Adipocyte (in vitro differentiated cells): ENCODE measurements at places on chromosomes 2 and 18.

DNA sequence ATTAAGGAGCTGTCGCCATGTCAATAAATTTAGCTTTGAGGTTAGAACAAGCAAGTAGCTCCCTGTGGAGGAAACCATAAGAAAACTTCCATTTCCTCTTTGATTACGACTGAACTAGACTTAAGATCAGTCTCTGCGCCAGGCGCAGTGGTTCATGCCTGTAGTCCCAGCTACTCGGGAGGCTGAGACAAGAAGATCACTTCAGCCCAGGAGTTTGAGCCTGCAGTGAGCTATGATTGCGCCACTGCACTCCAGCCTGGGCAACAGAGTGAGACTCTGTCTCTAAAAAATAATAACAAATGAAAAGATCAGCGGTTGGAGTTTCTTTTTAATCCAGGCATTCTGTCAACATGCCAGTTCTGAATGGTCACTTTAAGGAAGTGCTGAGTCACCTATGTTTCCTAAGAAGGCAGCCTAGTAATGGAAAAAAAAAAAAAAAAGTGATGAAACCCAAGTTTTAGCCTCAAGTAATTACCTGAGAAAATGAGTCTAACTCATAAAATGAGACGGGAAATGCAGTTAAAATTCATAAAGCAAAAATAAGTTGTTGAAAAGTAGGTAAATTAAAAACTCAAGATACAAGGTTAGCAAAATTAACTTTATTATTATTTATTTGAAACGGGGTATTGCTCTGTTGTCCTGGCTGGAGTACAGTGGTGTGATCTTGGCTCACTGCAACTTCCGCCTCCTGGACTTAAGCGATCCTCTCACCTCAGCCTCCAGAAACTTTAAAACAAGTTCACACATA, 10.2 kb downstream of the C18orf32 start:
- DNase-seq = peak; percentile 72

- no peak for DNase-seq
Measured at GRCh38 chr2:183519371-183520056, 395.3 kb downstream of the NUP35 start.

GRCh38 chr18:68033466-68033865, 516.9 kb upstream of the DSEL start:
- DNase-seq = peak; percentile 41

GRCh38 chr2:230589497-230590015, 123.1 kb upstream of the CAB39 start:
- DNase-seq = no peak

DNA sequence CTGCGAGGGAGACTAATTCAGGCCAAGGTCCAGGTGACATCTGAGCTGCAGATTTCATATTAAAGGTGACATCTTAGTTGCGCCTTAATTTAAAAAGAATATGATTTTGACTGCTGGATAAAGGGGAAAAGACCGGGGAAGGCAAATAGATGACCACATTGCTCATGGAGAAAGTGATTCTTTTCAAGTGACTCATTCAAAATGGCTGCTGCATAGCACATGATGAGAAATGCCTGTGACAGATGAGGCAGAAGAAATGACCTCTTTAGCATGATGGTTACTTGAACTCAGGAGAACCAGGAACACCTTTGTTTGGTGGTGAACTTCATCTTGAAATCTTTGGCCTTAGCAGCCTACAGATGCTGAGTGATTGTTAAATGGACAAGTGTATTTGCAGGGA, 385.8 kb upstream of the TRIB2 start:
- DNase-seq = peak; percentile 36

DNA sequence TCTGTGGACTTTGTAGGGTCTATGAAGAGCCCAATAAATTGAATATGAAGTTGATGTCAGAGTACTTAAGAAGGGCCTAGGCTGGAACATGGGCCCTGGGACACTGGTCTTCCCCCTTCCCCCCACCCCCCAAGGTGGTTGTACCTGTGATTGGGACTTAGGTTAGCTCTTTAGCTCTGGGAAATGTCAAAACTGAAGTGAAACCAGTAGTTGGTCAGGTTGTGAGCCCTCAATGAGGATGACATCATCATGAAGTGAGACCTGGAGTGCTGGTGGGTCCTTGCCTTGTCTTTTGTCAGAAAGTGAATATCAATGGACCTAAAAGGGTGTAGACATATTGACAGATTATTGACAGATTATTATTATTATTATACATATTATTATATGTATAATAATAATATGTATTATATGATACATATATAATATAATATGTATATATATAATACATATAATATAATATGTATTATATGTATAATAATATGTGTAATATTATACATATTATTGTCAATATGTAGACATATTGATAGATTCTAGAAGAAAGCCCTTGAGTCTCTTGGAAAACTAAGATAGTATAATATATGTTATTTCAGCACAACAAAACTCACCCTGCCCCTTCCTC, 5.4 kb downstream of the MARS2 start:
- DNase-seq = no peak

DNA sequence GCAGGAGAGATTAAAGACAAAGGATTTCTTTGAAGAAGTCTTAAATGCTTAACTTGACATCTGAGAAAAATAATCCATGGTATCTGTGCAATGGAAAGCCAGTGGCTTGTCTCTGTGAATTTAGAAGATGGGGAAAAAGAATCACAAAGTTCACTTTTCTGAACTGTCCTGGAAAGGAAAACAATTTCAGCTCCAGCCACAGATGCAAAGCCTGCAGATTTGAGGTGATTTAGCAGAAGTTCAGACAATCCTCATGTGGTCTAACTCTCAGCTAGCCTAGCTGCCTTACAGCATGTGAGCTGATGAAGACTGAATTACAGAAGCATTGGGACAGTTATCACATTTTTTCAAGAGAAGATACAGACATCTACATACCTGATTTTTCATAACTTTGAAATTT, 126.7 kb upstream of the ITGB6 start:
- no peak for DNase-seq

GRCh38 chr2:182077448-182078142, 91.9 kb downstream of the PPP1R1C start:
- peak; percentile 93 for DNase-seq

- DNase-seq = no peak
Measured at GRCh38 chr2:162379719-162380580, 36.0 kb downstream of the GCA start.

DNA sequence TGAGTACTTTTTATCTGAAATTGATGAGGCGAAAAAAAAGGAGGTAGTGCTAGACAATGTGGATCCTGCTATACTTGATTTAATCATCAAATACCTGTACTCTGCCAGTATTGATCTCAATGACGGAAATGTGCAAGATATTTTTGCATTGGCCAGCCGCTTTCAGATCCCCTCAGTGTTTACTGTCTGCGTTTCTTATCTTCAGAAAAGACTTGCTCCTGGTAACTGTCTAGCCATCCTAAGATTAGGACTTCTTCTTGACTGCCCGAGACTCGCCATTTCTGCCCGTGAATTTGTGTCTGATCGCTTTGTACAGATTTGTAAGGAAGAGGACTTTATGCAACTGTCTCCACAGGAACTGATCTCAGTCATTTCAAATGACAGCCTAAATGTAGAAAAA, 453 bp downstream of the KLHL41 start:
- no peak for DNase-seq

DNA sequence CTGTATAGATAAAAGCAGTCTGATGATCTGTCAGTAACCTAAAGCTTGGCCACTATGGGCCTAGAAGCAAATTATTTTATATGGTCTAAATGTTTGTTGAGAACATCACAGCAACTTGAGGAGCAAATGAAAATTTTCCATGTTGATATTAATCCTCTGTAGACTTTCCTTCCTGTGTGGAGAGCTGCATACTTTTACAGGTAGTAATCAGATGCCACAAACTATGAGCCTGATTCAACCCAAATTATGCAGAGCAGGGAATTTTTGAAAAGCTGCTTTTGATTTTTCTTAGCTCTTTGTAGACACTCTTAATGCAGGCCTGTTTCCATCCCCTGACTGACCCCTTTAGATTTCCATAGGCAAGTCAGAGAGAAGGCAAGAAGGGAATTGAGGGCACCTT, 17.3 kb downstream of the PAX3 start:
- DNase-seq = peak; percentile 48

DNA sequence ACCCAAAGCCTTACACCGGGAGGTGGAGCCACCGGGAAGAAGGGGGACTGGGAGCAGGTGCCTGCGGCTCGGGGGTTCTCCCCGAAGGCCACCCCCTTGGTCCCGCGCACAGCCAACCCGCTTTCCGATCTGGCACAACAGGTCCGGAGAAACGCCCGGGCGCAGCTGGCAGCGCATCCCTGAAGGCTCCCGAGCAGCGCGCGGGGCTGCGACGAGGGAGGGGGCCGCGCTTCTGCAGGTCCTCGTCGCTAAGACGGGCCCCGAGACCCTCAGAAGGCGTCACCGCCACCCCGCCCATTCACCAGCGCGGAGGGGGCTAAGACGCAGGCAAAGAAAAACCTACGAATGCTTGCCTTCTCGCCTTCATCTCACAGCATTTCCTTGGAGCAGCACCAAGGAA, 1.8 kb downstream of the CBLN2 start:
- DNase-seq = peak; percentile 2

GRCh38 chr18:41858761-41859555, 96.1 kb upstream of the PIK3C3 start:
- DNase-seq = peak; percentile 53

DNA sequence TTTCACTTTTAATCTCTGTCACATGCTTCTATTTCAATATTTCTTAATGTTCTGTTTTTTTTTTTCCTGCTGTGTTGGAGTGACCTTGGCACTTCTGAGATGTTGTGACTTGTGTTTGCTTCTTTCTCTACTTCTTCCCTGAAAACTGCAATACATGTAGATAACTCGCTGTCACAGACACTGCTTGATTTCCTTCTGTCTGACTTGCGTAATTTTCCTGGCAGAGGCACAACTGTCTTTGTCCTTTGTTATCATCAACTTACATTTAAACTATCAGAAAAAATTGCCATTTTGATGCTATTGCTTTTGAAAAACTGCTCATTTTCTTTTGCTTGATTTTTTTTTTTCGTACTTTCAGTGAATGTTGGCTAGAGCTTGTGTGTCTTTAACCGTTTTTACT, 69.0 kb downstream of the BABAM2 start:
- DNase-seq = peak; percentile 68

DNA sequence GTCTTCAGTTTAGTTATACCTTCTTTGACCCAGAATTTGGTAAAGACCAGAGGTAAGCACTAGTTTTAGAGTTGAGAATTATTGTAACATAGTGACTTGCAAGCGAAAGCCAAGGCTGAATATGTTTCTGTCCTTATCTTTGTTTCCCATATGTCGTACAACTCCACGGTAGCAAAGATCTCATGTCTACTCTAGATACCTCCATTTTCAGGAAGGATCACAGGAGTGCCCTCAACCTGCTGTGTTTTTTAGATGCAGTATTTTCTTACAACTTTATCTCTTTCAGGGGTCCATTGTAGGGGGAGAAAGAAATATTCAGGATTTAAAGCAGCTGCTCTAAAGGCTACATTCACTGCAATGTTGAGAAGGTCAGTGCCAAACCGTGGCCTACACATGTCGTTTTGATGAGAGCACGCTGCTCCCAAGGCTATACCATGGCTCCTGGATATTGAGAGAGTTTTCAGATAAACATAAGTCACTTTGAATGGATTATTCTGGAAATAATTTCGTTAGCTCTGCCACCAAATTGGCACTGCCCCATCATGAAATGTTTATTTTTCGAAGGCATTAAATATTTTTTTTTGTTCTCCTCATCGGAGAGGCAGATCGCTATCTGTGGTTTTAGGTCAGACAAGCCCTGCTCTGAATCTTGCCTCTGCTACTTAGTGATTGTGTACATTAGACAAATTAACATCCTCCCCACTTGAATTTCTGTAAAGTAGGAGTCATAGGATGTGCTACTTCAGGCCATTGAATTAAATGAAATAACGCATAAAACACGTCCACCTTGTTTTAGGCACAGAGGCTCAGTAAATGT, 2.1 kb downstream of the RHBDD1 start:
- no peak for DNase-seq

- DNase-seq = no peak
Measured at GRCh38 chr2:141497272-141497671, 633.5 kb downstream of the LRP1B start.

- no peak for DNase-seq
Measured at GRCh38 chr18:22630980-22631379, 213.3 kb upstream of the CTAGE1 start.

DNA sequence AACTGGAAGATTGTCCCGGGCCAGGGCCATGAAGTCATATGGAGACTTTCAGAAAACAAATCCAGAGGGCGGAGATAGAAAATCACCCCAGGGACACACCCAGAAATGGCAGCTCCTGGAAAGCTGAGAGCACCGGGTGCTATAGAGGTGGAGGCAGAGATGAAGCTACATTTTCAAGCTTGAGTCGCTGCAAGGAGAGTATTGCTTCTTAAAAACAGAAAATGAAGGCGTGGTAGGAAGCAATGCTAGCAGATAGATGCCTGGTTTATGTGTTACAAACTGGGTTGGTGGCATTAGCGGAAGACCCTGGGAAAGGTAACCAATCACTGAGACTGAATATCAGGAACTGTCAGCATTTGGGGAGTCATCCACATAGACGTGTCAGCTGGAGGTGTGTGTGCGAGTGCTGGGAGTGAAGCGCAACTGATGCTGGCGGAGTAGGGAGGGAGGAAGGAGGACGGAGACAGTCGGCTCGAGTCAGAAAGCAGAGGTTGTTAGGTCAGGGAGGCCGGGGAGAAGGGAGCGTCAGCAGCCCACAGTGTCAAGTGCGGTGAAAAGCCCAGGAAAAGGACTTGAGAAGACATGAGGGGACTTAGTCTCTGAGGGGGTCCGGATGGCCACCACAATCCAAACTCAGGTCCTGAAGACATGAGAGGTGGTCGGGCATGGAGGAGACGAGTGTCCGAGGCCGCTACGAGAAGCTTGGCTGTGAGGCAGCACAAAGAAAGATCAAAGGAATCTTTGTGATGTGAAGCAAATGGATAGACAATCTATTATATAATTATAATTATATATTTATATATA, 45.4 kb downstream of the C18orf63 start:
- DNase-seq = no peak

DNA sequence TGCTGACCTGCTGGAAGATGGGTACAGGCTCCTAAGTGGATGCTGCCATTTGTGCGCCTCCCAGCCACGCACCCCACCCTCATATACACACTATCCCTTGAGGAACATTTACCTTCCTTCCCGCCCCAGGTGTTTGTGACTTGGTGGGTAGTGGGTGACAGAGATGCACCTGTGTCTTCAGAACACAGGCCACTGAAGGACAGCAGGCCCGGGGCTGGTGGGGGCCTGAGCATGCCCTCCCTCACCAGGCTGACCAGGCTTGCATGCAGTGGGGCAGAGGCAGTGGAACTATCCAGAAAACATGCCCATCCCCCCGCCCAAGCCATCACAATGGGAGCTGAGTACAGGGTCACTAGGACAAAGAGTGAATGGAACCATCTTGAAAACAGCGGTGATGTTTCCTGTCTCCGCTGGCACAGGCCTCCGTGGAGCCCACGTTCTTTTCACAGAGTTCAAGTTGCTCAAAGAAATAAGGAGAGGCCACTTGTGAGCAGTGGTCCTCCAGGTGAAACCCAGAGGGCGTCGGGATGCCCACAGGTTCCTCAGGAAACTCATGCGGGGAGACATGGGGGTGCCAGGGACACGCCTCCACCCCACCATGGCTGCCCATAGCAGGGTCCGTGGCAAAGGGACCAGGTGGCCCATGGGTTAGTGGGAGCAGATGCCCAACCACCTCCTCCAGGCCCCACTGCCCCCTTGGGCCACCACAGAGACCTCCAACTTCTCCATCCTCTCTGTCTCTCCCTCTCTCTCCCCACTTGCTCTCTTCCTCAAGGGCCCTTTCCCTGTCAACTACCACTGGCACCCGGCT, 90.9 kb downstream of the MALT1 start:
- DNase-seq = no peak
